ENCODE measurements at places on chromosomes 2 and 18. TPM values are rescaled to one million over a fixed set of nuclear protein-coding genes. Genes with fewer than 3 reads are reported as not detected.

DNA sequence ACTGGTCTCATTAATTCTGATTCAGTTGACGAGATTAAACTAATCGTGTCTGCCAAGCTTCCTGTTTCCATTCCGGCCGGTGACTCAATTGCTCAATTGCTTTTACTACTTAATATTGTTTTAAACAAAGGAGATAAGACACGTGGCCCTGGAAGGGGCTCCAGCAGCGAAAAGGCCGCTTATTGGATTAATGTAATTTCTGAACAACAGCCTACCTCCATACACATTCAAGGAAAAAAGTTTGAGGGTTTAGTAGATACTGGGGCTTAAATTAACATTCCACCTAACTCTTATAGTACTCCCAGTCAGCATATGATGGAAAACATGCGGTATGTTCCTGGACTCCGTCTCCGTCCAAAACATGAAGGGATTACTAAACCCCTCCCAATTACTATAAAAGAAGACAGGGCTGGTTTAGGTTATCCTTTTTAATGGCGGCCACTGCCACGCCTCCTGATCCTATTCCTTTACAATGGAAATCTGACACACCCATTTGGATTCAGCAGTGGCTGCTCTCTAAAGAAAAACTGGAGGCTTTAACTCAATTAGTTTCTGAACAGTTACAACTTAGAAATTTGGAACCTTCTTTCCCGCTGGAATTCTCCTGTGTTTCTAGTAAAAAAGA is 27.1 kb downstream of the VPS54 start:
- no peak for DNase-seq

DNA sequence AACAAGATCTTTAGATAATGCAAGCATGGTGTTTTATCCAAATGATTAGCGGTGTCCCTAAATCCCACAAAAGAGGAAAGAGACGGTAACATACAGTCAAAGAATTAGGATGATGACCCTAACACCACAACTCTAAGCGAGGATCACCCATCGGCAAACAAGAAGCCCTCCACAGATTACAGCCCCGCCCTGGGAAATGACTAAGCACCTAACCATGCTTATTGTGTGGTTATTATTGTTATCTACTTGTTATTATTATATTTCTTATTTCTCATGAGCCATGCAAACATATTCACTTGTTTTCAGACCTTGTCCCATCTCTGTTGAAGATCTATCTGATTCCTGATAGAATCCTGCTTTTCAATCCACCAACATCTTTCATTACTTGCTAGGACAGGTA is 651.3 kb downstream of the NYAP2 start:
- no peak for DNase-seq

DNA sequence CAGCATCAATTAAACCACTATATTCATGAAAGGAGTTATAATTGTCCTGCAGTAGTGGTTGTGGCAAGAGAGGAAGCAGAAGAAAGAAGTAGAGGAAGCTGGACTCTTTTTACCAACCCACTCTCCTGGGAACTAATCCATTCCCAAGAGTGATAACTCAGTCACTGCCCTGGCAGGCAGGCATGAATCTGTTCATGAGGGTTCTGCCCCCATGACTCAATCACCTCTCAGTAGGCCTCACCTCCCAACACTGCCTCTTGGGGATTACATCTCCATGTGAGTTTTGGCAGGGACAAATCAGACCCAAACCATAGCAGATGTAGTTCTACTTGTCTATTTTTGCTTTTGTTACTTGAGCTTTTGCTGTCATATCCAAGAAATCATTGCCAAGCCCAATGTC is 232.7 kb upstream of the MAP2 start:
- DNase-seq = no peak

- peak; percentile 67 for DNase-seq
Measured at GRCh38 chr2:135786823-135787222, 45.2 kb downstream of the UBXN4 start.

GRCh38 chr2:231308631-231309428 is 86.7 kb upstream of the B3GNT7 start:
- DNase-seq = peak; percentile 78

The EFHD1 gene
- 16.6 TPM for total RNA-seq

DNA sequence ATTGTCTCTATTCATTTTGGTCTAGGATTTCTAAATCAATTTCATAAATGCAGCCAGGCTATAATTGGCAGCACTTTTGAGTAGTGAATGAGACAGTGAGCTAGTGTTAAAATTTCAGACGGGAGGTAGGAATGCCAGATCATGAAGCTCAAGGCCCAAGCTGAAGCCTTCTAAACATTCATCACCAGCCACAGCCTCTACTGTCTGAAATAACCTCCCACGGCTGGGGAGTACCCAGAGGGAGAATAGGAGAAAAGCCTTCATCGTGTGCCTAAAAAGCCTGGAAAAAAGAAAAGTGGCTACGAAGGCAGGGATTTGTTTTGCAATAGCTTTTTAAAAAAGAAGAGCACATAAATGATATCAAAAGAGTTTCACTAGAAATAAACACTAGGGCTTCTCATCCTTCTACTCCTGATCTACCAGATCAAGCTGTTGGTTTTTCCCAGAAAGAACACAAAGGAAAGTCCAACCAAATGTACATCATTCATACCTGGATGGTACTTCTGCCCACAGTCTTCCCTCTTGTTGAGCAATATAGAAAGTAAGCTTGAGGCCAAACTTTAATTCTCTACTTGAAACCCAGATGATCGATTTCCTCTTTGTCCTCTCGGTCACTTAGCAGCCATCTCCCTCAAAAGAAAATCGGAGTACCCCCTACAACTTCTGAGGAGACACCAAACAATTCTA is 48.1 kb upstream of the SLC39A10 start:
- DNase-seq = no peak

GRCh38 chr2:1693723-1694122 is 50.6 kb downstream of the PXDN start:
- DNase-seq = no peak

DNA sequence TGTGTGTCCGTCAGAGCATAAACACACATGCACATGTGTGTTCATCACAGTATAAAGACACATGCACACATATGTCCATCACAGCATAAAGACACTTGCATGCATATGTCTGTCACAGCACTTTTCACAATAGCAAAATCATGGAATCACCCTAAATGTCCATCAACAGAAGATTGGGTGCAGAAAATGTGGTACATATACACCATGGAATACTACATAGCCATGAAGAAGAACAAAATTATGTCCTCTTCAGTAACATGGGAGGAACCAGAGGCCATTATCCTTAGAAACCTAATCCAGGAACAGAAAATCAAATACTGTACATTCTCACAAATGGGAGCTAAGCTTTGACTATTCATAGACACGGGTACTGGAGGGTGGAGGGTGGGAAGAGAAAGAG is 732.2 kb downstream of the GALR1 start:
- DNase-seq = no peak

DNA sequence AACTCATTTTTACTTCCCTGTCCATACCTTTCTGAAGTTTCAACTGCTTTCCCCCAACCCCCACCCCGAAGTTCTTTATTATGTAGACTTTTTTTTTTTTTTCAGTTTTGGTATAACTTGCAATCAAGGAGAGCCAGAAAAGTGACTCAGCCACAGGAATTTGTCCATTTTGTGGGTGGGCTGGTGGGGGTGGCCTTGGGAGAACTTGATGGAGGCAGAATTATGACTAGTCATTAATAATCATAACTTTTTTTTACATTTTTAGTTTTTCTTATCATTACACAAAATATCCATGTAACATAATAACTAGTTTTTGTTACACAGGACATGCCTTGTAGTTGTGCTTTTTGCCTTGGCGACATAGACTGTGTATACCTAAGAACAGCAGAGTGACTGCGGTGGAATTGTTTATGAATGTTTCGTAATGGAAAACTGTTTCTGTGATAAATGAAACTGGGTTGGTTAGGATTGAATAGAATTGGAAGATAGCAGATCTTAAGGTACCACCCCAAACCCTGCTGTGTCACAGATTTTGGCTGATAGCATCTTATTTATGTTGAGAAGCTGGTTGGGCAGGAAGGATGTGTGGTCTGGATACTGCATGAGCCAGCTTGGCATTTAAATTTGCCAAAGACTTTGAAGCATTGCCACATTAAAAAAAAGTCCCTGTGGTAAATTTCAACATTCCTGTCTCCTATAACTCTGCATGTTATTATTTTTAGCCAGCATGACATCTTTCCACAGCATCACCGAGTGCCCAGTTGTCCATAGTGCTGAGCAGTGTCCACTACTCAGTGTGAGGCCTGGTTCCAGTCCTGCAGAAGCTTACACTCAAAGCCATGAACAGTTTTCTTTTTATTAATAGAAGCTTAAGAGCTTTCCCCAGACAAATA is 30.7 kb downstream of the LYPD6B start:
- no peak for DNase-seq

DNA sequence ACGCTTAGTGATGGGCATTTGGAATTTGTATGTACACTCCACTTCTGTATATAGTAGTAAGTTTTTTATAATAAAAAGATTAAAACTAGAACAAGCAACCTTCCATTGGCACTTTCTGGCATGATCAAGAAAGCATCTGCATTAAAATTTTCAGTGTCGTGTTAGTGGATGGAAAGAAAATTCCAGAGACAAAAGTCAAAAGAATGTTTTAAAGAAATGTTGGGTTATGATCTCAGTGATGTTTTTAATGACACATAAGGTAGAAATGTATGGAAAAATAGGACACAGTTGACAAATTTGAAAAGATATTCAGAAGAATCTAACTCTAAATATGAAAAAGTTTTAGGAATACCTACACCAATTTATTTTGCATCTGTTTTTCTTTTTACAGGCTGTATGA is 126.1 kb upstream of the FAM117B start:
- DNase-seq = no peak

DNA sequence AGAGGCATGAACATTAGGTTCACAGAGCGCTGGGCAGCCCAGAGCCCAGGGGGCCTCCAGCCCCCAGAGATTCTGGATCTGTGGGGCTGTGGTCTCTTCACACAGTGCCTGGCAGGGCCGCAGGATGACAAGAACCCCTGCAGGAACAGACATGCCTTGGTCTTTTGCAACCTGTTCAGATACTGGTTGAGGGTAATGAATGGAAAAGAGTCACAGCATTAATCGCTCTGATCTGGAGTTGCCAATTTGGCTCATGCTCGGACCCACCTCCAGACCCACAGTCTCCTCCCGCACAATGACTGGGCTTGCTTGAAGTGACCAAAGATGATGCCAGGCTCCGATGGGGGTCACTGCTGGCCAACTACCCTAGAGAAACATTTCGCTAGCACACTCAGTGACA is 229.4 kb upstream of the SMAD2 start:
- no peak for DNase-seq

- no peak for DNase-seq
Measured at GRCh38 chr2:27953077-27953476, 62.5 kb downstream of the BABAM2 start.

GRCh38 chr2:221969087-221969829 is 329.5 kb downstream of the PAX3 start:
- peak; percentile 9 for DNase-seq

DNA sequence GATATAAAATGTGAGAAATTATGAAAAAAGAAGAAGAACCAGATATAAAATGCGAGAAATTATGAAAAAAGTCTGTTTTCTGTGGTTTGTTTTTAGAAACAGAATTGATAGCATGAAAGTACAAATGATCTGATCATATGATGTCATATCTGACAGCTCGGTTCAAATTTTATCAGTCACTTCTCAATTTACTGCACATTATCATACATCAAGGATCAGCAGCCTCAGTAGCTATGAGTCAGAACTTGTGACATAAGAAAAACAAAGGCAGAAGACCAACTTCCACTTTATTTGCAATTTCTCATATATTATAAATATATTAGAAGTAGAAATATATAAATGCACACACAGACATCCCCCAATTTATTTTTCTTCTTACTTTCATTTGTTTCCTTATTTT is 634.0 kb downstream of the LRP1B start:
- DNase-seq = no peak

GRCh38 chr2:46350029-46350689 is 53.0 kb downstream of the EPAS1 start:
- DNase-seq = no peak

DNA sequence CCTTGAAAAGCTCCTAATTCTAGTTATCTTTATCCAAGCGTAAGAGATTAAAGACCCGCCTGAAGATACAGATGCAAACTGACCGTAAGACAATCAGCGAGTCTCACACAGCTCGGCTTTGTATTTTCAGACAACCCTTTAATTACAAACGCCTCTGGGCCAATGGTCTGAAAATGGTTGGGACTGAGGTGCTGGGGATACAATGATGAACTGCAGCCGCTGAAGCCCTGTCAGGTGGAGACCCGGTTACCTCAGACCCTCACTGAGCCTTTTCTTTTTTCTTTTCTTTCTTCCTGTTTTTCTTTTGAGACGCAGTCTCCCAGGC is 715 bp upstream of the CFAP36 start:
- no peak for DNase-seq

The ADAM23 gene
- 0.92 TPM for total RNA-seq

The C18orf54 gene
- total RNA-seq = 12.9 TPM

The CACNB4 gene
- 0.14 TPM for total RNA-seq

- no peak for DNase-seq
Measured at GRCh38 chr2:50646226-50646625, 385.7 kb downstream of the NRXN1 start.

The NT5C1B gene
- total RNA-seq = not detected

DNA sequence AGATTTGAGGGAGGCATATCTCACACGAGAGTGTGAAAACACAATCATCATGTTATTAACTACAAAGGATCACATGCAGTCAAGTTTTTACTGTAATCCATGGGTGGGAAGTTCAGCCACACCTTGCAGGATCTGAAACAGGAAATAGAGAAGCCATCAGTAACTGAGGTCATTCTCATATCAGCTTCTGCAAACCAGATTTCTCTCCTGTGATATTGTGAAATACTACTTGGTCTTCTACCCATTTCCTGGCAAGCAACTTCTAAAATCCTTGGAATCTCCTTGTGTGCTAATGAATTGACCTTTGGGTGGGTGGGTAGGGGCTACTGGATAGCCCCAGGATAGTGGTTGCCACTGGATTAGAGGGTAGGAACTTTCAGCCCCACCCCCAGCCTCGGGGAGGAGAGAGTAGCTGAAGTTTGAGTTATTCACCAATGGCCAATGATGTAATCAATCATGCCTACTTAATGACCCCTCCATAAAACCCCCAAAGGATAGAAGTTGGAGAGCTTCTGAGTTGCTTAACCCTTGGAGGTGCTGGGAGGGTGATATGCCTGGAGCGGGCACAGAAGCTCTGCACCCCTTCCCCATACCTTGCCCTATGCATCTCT is 25.6 kb upstream of the TGIF1 start:
- no peak for DNase-seq

GRCh38 chr2:199756211-199756610 is 94.8 kb downstream of the FTCDNL1 start:
- no peak for DNase-seq
